Kasumi-1 (cell line): ENCODE measurements at places on chromosomes 5 and 9.

DNA sequence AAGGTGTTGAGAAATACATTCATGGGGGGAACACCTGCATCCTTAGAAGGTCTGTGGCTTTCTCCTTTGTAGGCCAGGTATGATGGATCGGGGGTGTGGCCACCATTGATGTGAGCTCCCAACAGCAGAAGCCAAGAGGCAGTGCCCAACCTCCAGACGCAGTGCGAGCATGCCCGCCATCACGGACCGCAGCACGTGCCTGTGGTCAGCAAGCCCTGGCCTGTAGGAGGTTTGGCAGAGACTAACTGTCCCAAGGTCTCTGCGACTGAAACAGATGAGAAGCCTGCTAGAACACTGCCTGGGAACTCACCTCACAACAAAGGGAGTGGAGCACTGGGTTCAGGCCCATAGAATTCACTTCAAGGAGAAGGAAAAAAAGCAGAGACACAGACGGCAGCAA is 31.9 kb upstream of the ZNF354A start:
- no peak for DNase-seq

- DNase-seq: no peak
Observed at GRCh38 chr9:133979273-133979920, 12.7 kb downstream of the VAV2 start.

DNA sequence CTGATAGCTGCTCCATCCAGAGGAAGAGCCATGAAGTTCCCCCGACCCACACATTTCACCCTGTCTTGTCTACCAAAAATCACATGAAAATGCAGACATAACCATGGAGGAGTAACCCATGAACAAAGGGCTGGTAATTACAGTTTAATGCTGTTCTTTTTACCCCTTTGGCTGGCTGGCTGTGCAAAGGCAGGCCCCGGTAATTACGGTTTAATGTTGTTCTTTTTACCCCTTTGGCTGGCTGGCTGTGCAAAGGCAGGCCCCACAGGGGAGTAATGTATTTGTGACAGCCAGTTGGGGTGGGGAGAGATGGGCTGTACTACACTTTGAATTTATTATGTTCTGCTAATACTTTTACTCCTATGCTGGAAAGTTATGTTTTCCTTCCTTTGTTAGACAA is 41.7 kb downstream of the PIK3R1 start:
- DNase-seq: no peak

DNA sequence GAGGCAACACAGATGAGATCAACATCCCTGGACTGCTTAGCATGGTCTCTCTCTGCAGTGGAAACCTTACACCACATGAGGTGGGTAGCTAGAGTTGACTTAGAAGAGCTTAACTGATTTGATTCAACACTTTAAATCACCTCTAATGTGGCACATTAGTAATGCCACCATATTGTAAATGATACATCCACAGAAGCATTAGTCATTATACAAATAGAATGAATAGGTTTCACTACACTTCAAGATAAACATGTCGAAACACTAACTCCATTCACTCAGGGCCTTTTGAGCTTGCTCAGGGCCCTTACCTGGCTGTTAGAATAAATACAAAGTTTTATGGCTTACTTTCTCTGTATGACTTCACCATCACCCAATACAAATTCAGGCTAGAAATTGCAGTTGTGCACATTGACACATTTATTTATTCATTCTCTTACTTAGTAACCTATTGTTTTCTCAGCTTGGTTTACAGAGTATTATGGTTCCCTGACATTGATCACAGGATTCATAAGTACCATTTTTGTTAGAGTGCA is 9.3 kb upstream of the SMAD5 start:
- no peak for DNase-seq

DNA sequence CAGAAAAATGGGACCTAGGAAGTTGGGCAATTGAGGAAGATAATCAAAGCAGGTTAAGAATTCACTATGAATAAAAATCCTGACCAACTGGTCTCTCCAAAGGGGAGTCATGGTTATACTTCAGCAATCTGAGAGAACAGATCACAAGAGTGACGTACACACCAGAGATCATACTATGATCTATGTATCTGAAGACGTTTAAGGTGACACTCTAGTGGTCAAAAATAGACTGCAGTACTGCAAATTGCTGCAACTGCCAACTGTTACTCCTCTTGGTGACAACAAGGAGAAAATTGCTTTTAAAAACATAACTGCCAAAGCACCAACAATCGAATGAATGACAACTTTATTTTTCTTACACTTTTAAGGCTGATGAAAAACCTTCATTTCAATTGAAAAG is 4.9 kb downstream of the AK6 start:
- peak; percentile 73 for DNase-seq

GRCh38 chr9:128800061-128800460 is 13.0 kb downstream of the TBC1D13 start:
- DNase-seq: no peak

- no peak for DNase-seq
Observed at GRCh38 chr5:100182402-100182801, 352.8 kb upstream of the FAM174A start.

DNA sequence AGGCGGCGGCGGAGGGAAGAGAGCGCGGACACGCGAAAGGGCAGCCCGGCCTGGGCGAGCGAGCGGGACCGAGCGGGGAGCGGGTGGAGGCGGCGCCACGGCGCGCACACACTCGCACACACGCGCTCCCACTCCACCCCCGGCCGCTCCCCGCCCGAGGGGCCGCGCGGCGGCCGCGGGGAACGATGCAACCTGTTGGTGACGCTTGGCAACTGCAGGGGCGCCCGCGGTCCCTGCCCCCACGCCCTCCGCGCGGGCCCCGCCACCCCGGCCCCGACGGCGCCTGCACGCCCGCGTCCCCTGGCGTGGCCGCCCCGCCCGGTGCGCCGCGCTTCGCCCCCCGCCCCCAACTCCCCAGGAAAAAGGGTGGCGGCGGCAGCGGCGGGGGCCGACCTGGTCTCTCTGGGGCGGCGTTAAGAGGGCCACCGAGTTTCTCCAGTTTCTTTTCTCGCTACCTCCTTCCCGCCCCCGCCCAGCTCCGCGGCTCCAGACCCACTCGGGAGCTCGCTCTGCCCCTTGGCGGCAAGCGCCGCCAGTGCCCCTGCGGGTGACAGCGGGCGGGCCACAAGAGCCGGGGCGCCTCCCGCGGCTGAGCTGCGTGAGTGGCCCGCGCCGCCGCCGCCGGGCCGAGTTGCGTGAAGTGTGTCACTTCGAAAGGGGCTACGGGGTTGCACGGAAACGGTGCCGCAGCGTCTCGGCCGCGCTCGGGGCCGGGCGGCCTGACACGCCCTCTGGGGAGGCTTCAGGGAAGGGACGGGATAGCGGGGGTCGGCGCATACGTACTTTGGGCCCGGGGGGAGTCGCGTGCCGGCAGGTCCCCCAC is at the start of gene NR3C1:
Gene NR3C1, minus strand, starts transcription at position 94 of the 823 bp plus-strand sequence. CDS start 2,847 bp downstream, outside the sequence.
- DNase-seq: peak; percentile 67

DNA sequence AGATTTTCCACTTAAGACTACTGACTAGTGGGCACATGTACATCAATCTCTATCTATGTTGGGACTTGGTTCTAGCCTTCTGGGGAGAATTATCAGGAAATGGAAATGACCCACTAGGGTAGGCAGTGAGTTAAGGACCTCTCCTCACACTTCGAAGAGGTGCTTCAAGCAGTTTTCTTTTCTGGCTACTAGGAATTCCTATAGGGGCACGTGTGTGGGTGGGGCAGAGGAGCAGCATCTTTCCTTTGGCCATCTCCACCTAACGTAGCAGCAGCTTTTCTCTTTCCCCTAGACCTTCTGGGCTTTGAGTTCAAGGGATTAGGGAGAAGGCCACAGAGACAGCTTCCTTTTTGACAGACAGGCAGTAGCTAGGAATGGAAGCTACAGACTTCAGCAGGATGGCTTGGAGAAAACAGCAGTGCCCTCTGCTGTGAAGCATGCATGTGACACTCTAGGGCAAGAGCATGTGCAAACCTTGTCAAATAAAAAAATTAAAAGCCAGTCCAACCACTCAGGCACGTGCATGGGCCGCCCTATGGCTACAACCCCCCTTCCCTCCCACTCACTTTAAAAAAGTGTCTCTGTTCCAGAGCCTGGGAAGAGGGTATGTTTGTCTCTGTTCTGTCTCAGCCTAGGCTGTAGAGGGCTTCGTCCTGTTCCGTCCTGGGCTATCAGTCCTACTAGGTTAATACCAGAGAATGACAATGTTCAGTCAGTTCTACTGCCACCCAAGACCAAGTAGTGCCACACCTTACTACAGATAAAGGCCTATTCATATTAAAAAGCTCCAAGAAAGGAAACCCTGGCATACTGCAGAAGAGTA is 8.7 kb upstream of the GFRA3 start:
- DNase-seq: peak; percentile 82

DNA sequence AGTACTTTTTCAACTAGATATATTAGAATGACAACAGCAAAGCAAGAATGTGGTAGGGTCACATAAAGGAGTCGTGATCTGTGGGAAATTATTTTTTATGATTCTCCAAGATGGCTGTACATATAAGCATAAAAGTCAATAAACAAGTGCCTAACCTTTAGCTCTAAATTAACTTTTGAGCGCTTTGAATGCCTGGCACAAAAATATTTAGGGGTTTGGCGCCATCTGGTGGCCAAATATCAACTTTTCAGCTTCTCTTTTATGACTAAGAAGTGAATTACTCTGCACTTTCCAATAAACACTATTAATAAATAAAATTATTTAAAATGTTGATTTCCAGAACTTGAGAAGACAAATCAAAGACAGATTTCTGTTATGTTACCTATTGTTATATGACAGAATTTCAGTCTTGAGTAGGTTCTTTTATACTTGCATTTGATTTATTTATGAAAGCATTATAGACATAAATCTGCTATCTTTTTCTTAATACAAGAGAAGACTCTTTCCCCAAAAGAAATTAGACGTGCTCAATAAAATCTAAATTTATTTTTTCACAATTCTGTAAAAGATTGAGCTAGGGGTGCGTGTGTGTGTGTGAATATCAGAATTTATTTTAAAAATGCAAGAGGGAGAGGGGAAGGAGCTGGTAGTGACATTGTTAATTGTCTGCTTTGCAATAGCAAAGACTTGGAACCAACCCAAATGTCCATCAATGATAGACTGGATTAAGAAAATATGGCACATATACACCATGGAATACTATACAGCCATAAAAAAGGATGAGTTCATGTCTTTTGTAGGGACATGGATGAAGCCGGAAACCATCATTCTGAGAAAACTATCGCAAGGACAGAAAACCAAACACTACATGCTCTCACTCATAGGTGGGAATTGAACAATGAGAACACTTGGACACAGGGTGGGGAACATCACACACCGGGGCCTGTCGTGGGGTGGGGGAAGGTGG is 36.7 kb upstream of the ARRDC3 start:
- DNase-seq: peak; percentile 72

GRCh38 chr9:17116400-17116837 is 18.4 kb upstream of the CNTLN start:
- DNase-seq: peak; percentile 27

DNA sequence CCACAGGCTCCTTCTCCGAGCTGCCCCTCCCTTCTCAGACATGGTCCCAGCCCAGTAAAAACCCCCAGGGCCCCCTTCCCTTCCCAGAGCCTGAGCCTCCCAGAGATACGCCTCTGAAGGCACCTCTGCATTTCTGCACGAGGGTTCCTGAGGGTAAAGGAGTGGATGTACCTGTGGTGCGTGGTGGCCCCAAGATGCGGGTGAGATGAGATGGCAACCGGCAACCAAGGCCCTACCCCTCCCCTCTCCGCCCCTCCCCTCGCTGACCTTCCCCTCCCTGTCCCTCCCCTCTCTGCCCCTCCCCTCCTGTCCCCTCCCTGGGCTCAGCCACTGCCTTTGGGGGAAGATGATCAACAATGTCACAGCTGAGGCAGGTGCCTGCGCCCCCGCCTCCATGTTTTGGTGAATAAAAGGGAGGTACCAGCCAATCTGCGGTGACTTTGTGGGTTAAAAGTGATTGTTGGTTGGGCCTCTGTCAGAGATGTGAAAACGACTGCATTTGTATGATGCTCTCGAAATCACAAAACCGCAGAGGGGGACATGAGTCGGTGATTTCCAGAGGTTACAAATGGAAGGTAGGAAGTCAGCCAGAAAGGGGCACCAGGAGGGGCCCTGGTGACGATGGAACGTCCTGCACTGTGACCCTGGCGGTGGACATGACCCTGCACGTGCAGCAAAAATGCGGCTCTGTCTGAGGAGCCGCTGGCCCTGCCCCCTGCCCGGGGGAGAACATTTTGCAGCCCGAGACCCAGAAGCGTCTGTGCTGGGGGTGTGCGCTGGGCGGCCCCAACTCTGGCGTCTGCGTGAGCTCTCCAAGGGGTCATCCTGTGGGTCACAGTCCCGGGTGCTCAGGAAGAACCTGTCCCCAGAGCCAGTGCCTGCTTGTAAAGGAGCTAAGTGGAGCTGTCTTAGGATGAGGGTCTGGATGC is 3.7 kb downstream of the LCN9 start:
- no peak for DNase-seq

- no peak for DNase-seq
Observed at GRCh38 chr9:127808347-127809001, 5.8 kb downstream of the FPGS start.

GRCh38 chr5:73994963-73995362 is 369.0 kb downstream of the ARHGEF28 start:
- no peak for DNase-seq

- no peak for DNase-seq
Observed at GRCh38 chr5:103373597-103374472, 115.3 kb downstream of the MACIR start.

DNA sequence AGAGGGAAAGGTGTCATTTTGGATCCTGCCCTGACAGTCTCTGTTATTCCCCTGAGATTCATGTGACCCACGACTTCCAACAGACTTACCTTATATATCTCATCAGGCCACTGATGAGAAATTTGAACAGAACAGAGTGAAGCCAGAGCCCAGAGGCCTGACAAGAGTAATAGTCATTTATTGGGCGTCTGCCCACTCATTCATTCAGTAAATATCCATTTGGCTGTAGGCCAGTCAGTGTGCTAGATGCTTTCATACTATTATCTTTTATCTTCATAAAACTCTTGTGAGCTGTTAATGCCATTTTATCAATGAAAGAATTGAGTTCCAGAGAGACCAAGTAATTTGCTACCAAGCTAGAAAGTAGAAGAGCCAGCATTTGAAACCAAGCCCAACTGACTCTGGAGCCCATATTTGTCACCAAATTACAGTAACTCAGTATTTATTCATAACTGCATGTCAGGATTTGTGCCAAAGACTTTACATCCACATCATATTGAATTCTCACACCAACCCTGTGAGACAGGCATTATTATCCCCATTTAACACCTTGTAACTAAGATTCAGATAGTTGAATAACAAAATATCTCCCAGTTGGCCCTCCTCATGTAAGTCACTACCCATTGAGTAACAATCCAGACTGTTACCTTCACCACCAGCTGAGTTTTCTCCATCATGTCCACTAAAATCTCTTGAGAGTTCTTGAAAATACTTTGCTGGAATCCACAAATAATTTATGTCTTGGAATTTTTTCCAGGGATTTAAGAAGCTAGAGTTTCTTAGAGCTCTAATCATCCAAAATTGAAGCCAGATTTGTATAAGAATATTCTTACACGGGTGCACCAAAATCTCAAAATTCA is 2.5 kb downstream of the PTPDC1 start:
- no peak for DNase-seq

- no peak for DNase-seq
Observed at GRCh38 chr5:90022711-90023053, 386.9 kb downstream of the CETN3 start.

GRCh38 chr9:91207729-91208418 is 153.8 kb downstream of the AUH start:
- DNase-seq: no peak

GRCh38 chr9:69542058-69542457 is 130.1 kb downstream of the APBA1 start:
- no peak for DNase-seq

- DNase-seq: peak; percentile 8
Observed at GRCh38 chr5:143896966-143897365, 85.0 kb downstream of the HMHB1 start.
